ENCODE measurements at places on chromosomes 5 and 9.

DNA sequence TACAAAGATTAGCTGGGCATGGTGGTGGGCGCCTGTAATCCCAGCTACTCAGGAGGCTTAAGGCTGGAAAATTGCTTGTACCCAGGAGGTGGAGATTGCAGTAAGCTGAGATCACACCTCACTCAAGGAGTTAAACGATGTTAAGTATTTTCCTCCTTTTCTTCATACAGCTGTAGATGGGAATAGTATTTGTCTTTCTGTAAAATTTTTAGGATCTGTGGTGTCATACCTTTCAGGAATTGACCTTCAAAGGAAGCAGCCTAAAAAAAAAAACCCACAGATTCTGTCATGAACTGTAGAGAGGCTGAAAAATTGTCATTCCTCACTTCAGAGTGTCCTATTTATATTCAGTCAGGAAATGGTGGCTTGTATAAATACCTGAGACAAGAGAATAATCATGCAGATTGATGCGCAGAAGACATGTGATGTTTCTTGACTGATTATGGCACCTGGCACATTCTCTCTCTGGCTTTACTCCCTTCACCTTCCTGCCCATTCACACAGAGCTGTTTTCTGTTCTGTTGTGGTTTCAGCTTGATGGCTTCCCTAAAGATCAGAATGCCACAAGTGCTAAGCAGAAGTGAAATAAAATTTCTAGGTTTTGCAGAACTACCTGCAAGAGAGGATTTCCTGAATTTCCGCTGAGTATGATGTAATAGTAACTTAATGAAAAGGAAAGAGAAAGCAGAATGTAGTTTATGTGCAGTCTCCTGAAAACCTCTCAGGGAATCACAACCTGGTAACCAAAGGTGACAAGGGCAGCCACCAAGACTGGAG, 3.8 kb downstream of the IFNA1 start:
- no peak for DNase-seq

GRCh38 chr5:127088251-127088650, 14.9 kb upstream of the C5orf63 start:
- no peak for DNase-seq

GRCh38 chr5:76294573-76294972, 108.5 kb upstream of the IQGAP2 start:
- no peak for DNase-seq

DNA sequence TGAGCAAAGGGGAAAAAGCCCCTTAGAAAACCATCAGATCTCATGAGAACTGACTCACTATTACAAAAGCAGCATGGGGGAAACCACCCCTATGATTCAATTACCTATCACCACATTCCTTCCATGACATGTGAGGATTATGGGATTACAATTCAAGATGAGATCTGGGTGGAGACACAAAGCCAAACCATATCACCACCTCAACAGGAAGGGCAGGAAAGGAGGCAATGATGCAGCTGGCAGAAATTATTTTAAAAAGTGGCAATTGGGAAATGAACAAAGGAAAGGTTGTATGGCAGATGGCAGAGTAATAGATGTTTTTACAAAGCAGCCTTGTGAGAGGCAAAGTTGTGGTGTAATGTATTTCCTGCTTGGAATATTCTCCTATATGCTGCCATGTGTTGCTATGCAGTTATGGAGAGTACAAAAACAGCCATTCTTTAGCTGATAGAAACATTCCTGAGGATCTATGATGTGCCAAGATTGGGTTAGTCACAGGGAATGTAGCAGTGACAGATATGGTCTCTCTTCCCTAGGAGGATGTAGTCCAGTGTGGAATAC, 138.8 kb downstream of the SMC2 start:
- DNase-seq, result no peak

DNA sequence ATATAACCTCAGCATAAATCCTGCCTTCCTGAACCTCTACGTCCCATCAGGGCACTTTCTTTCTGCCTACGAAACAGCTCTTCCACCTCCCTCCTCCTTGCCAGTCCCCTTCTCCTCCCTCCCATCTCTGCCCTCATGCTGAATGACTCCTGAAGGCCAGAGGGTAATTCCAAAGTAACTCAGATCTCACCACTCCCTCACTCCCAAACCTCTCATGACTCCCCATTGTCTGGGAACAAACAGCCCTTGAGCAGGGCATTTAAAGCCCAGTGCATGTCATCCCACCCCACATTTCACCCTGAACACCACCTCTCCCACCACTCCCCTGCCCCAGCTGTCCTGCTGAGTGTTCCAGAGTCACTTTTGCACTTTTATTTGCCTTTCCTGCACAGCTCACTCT, 8.9 kb upstream of the FBP1 start:
- DNase-seq, result no peak

DNA sequence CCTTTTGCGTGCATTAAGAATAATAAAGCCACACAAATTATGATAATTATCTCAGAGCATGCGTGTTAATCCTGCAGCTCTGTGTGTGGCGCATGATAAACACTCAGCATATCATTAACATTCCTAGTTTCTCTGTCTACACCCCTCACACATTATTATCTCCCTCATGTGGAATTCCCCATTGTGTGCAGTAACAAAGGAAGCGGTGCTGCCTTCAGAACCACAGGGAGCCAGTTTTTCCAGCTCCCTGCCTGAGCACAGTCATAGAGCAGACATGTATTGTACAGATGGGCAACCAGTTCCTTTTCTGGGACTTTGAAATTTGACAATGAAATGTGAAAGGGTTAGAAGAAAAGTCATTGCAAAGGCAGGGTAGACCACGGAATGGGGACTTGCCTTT, 1365.5 kb upstream of the CDH9 start:
- DNase-seq, result no peak

DNA sequence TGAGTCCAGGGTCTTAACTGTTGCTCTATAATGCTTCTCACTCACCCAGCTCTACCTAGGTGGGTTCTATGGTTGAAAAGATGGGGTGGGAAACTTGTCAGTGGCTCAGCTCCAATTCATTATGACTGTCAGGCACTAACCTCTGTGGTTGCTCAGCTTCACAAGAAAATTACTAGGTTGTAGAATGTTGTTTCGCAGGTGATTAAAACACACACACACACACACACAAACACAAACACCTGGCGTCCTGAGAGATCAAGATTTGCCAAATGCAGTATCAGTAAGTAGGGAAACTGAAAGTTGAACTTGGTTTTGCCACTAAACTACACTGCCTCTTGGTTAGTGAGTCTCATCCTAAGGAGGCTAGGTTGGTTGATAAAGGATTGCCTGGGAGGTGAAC, 2.8 kb downstream of the MCCC2 start:
- DNase-seq, result no peak

- no peak for DNase-seq
These were observed 7.3 kb downstream of the PHF19 start for GRCh38 chr9:120869726-120870125.

DNA sequence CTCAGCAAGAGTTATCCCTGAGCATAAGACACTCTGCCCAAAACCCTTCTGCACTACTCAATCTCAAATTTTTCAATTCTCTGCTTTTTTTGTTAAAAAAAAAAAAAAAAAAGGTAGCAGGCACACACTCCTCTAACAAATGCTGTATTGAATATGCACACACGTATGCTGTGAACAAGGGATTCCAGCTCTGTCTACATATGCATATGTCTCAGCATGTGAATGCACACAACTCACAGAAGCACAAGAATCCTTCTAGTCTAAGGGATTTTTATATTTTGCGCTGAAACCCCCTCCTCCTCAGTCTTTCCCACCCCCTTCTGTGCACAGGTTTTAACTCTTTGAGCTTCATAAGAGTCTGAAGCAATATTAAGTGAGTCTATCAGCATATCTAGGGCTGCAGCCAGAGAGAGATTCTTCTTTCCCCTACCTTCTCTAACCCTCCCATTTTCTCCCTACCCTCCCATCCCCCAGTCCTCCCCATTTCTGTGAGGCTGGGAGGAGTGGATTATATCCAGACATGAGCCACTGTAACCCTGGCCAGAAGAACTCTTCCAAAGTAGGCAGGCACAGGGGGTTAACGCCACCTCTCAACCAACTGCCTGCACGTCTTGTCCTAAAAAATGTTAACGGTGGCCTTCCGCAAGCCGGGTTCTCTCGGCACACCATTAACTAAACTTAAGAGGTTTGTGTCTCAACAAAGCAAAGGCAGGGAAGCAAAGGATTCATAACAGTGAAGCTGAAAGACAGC, 1.0 kb downstream of the GABRB2 start:
- DNase-seq, result no peak

DNA sequence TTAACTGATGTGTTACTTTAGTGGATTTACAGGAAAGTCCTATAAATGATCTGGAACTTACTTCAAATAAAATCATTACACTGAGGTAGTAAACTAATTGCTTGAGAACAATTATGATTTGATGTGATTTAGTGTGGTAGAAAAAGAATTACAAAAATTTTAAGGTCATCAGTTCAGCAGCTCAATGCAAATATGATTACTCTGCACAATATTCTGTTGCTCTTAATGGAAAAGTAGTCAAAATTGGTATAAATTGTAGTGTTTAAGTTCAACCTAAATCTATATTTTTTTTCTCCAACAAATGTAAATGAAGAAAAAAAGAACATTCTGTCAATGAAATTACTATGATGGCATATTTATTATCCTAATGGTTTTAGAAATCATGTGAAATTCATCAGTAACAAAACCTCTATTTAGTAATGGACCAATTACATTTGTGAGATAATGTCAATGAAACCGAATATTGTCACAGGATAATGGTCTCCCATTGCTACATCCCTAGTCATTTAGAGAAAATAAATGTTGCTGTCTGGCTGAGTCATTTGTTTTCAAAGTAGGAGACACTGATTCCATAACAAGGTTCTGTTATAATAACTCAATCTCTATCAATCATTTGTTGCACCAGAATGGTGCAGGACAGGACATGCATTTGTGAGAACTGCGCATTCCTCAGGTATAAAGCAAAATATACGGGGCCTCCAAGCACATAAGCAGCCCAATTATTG, 177.1 kb downstream of the NFIB start:
- DNase-seq, result no peak

- DNase-seq, result no peak
These were observed 22.3 kb upstream of the UNC5A start for GRCh38 chr5:176788091-176788490.
